ENCODE measurements at places on chromosomes 4 and X. TPM values are rescaled to one million over a fixed set of nuclear protein-coding genes. Genes with fewer than 3 reads are reported as not detected.
A peak's percentile ranks its signal among the peaks of the same experiment; 100 is the strongest.

- no peak for DNase-seq
Observed at GRCh38 chr4:159268607-159269006, 165.7 kb downstream of the RAPGEF2 start.

The KIAA1210 gene
- total RNA-seq, result not detected

DNA sequence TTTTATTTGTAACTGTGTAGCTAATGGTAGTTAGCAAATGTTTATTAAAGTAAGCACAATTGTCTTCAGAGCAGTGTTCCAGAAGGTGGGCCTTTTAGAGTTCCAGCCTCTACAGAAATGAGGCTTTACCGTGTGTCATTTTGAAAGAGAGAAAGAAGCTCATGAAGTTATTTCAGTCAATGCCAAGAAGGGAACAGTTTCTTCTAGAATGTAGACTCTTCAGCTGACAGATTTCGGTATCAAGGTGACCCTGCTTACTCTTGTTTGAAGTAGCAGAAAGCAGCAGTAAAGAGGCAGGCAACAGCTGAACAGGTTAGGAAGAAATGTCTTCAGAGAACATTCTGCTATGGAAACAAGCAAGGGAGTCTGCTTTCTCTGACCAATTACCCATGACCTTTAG, 93.6 kb downstream of the TASL start:
- no peak for DNase-seq

DNA sequence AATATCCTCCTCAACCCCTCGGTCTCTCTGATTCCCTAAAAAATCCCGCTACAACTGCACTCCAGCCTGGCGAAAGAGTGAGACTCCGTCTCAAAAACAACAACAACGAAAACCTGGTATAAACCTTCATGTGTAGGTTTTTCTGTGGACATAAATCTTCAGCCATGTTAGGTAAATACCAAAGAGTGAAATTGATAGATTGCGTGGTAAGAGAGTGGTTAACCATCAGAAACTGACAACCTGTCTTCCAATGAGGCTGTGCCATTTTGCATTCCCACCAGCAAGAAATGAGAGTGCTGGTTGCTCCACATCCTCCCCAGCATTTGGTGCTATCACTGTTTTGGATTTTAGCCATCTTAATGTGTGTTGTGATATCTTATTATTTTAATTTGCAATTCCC, 10.9 kb downstream of the TBC1D19 start:
- DNase-seq, result no peak

DNA sequence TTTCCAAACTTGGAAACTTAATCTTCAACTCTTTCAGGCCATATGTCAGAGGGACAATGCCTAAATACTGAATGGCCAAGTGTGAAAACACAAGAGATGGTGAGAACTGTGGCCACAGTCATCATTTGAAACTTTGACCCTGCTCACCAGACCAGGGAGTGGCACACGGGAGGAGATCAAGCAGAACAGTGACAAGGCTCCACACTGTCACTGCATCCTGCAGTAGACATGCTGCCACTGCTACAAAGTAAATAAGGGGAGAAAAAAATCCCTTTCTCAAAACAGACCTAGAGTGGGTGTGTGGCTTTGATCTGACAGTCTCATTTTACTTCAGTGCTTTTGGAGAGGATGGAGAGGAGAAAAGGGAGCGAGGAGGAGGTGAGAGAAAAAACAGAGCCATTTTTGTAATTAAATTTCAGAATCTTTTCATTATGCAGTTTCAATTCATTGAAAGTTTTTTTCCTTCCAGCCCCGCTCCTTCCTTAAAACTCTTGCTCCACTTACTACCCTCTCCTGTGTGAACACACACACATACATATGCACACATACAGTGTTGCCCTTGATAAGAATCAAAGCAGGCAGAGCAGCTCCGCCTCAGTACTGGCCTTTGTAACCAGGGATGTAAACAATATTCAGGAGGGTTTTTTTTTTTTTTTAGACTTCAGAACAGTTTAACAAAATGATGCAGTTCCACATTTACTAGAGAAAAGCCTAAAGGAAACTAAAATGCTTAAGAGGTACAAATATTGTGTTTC, 34.4 kb downstream of the NEXMIF start:
- DNase-seq, result no peak

- DNase-seq, result no peak
Observed at GRCh38 chrX:23930894-23931604, 23.2 kb downstream of the CXorf58 start.

DNA sequence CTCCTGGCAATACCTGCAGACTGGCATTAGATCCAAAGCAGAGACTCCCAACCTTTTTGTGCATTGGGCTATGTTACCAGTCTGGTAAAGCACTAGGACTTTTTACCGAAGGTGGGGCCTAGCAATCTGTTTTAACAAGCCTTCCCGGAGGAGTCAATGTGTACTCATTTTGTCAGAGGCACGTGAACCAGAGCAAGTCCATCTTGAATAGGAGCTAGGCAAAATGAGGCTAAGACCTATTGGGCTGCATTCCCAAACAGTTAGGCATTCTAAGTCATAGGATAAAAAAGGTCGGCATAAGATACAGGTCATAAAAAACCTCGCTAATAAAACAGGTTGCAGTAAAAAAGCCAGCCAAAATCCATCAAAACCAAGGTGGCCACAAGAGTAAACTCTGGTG, 22.3 kb downstream of the ADGRA3 start:
- no peak for DNase-seq

DNA sequence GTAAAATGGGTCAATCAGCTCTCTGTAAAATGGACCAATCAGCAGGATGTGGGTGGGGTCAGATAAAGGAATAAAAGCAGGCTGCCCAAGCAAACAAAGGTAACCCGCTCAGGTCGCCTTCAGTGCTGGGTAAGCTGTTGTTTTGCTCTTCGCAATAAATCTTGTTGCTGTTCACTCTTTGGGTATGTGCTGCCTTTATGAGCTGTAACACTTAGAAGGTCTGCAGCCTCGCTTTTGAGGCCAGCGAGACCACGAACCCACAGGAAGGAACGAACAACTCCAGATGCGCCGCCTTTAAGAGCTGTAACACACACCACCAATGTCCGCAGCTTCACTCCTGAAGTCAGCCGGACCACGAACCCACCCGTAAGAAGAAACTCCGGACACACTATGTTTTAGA, 11.5 kb upstream of the CAMK2D start:
- peak; percentile 48 for DNase-seq

- DNase-seq, result no peak
Observed at GRCh38 chr4:75904076-75904475, 1.8 kb upstream of the PPEF2 start.

GRCh38 chrX:45719751-45720501, 519.2 kb upstream of the DIPK2B start:
- DNase-seq, result no peak

The DNAAF6 gene
- not detected for total RNA-seq

The TKTL2 gene
- total RNA-seq, result not detected

GRCh38 chrX:19744231-19744630, 143.2 kb downstream of the SH3KBP1 start:
- no peak for DNase-seq

The TLL1 gene
- total RNA-seq, result not detected

GRCh38 chrX:153968255-153968654, 3.4 kb downstream of the HCFC1 start:
- no peak for DNase-seq

- no peak for DNase-seq
Observed at GRCh38 chr4:161256172-161256571, 907.6 kb downstream of the FSTL5 start.

- no peak for DNase-seq
Observed at GRCh38 chr4:184573701-184574100, 75.5 kb downstream of the CASP3 start.

The MSN gene
- total RNA-seq, result 622 TPM

DNA sequence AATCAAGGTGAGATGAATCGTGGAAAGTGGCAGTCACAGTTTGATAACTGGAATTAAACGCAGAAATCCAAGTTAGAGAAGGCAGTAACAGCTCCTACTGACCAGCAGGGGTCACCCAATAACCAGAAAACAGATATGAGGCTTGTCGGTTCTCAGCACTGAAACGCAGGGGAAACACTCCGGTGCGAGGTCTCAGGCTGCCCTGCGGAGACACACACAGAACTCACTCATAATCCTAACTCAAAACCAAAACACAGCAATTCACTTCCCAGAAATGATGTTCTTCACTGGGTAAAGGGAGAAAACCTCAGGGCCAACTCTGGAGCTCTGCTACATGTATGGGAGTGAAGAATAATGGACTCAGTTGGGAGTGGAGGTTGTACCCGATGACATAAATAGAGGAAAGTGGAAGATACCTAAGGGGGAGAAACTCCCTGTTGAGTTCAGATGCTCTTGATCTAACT, 384.4 kb downstream of the RAPGEF2 start:
- peak; percentile 47 for DNase-seq

- no peak for DNase-seq
Observed at GRCh38 chr4:95507147-95507546, 41.6 kb downstream of the UNC5C start.

DNA sequence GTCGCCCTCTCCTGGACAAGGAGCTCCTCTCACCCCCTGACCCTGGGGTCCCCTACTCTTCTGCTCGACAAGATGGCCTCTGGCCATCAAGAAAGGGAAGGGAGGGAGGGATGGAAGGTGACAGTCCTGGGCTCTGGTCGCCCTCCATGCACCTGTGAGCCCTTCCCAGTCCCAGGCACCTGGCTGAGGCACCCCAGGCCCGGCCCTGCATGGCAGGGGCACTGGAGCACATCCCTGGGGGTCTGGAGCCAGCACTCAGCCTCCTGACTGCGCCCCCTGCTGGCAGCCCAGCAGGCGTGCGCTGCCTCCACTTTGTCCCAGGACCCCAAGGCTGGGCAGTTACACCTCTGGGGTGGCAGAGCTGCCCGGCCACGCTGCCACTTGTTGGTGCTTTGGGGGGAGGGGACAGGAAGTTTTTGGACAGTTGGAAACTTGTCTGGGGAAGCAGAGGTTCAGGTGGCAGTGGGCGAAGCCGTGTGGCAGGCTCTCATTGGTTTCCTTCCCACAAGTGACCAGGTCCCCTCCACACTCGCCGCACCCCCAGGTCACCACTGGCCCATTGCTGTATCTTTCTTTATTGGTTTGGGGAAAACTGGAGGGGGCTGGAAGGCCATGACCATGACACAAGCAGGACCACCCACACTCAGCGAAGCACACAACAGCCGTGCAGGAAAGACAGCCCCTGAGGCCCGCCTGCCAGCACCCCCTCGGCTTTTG, 4.3 kb downstream of the PNCK start:
- peak; percentile 41 for DNase-seq

DNA sequence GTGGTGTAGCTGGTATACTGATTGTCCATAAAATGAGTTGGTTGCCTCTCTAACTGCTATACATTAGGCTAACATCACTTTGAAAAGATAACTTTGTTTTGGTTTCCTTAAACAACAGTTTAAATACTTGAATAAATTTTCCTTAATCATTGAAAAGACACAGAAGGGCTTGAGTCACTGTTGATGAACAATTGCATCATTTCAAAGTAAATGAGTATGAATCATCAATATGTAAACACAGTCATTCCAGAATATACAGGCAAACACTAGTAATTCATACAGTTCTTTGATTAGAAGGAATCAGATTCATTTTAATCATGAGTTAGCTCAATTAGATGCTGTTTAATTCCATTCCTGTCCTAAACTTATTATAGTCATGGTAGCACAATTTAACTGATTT, 160.6 kb downstream of the AFF2 start:
- DNase-seq, result no peak

DNA sequence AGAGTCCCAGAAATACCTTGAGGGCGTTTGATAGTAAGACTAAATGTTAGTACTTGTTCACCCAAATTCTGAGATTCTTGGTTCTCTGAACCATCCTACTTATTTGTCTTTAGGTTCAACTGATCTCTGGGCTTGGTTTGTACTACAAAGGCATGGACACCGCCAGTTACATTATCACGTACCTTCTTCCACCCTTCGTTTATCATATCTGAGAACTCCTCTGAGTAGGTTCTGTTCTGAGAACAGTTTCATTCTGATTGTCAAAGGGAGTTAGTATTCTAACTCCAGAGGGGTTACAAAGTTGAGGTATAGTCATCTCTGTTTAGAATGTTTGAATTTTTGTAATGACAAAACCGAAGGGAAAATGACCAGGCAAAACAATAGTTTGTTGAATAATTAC, 19.3 kb downstream of the ZFX start:
- DNase-seq, result no peak

DNA sequence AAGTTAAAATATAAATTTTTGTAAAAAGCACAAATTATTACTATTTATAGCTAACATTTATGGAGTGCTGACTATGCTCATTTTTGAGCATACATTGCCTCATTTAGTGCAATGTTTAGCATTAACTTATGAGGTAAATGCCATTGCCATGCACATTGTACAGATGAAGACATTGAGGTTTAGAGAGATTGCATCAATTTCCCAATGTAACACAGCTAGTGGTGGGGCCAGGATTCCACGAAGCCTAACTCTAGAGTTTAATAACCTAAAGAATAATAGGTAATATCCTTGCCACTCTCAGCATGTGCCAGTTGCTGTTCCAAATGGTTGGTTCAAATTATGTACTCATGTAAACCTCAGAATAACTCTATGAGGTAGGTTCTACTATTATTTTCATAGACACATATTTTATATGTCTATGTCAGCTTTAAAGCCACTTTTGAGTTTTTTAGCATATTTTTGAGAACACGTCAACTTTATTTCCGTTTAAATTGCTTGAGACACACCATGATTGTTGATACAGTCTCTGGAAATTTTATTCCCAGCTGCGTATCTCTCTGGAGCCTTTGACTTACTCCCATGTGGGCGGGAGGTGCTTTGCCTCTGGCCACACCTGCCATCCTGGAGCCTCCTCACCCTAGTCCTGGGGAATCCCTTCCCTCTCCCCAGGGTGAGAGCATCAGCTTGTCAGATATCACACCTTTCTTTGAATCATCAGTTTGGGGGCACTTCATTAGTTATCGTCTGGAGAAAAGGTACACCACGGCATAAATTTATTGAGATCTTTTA, 10.8 kb upstream of the ADH1A start:
- no peak for DNase-seq

- no peak for DNase-seq
Observed at GRCh38 chr4:176123710-176124407, 58.2 kb downstream of the WDR17 start.

DNA sequence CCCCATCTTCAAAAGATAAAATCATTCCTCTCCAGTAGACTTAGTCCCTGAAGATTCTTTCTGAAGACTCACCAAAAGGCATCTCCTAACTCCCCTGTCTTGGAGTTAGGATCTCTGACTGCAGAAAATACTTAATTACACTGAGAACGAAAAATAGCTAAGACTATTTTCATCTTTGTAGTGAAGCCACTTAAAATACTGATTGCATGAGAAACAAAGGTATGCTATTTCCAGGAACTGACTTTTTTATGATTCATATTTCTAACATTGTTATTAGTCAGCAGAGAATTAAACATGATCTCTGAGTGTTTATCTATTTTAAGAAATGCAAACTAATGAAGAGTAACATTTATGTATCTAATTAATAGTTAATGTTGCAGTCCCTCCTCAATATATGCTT, 71.8 kb upstream of the NR3C2 start:
- DNase-seq, result no peak

The WDR45 gene
- total RNA-seq, result 29.4 TPM

DNA sequence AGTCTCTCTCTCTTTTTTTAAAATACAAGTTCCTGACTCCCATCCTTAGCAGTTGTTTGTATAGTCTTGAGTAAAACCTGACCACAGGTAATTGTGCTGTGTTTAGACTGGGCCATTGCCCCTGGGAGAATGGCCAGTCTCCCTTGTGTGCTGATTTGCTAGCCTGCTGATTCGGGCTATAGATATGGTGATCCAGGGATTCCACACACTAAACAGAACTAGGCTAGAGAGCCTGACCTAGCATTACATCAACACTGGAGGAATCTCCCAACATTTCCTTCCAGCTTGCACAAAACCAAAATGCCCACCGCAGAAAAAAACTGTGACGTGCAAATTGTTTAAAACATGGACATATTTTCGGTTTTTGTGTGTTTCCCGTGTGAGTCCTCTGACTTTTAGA, 5.1 kb downstream of the UPRT start:
- DNase-seq, result no peak

Data from activated CD8-positive, alpha-beta T cell treated with anti-CD3 and anti-CD28 coated beads, Interleukin-2, amount 10 ng/mL, durations not matched to agents 7 days and 5 days (primary cell).